ENCODE measurements at places on chromosomes 5 and 9.

DNA sequence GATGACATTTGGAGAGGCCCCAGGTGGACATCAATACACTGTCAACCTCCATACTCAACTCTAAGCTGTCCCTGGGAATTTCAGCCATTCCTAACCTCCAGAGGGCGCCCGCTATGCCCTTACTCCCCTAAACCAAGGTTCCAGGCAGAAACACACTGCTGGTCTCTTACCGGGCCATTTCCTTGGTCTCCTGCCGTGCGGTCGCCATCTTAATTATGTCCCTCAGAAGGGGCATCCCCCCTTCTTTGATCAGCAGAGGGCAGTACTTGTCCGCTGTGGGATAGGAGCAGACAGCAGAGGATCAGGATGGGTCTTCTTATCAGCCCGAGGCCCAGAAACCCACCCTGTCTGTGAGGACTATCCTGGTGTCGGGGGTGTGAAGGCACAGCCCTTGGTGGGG lies 9.3 kb upstream of the ZDHHC12 start:
- no peak for DNase-seq

DNA sequence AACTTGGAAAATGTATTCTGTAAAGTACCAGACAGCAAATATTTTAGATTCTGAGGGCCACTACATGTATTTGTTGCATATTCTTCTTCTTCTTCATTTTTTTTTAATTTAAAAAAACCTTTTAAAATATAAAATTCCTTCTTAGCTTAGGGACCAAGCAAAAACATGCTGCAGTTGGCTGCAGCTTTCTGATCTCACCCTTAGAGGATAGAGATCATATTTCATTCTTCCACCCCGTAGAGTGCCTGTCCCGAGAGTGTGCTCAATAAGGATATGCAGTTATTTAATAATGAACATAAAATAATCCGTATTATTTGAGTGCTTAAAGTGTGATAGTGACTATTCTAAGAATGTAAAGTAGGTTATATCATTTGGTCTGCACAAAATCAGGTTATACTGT lies 204.2 kb upstream of the CD180 start:
- no peak for DNase-seq

- DNase-seq, result no peak
These were observed 280.4 kb downstream of the PSAT1 start for GRCh38 chr9:78577156-78577906.

GRCh38 chr5:17024686-17025180 lies 88.6 kb upstream of the MYO10 start:
- DNase-seq, result no peak

DNA sequence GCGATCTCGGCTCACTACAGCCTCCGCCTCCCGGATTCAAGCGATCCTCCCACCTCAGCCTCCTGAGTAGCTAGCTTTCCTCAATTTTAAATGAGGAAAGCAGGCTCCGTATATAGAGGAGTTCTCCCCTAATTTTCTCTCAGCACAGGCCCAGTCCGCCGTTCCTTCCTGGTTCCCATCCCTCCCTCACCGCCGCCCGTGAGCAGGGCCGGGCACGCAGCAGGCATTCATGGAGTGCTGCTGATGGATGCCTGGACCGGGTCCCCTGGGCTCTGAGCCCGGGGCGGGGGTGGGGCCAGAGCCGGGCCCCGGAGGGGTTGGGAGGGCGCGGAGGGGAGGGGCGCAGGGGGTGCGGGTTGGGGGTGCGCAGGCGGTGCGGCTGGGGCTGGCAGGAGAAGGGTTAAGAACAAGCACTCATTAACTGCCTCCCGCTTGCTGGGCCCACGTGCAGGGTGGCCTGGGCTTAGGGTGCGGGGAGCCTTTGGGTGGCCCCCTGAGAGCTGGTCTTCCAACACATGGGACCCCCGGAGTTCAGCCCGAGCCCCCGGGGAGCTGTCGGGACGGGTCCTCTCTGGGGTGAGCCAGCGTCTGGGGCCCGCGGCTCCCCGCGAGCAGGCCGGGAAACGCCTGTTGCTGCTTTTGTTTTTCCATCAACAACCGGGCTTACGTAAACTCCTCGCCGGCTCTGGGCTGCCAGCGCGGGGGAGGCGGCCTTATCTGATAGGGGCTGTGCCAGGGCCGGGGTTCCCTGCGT lies 33.7 kb downstream of the LHX2 start:
- no peak for DNase-seq

DNA sequence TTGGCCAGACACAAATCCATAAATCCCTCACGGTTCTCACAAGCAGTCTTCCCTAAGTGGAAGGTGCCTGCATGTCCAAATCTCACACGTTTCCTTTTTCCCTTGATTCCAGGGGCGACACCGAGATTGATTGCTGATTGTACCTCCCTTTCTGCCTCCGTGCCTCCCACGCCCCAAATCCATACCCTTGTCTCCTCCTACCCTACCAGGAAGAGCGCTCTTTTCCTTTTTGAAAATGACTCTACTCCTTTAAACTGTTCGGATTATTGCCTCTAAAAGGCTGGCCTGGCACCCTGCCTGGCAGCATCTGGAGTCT lies 4.5 kb downstream of the STC2 start:
- no peak for DNase-seq

GRCh38 chr9:83235526-83235925 lies 172.6 kb upstream of the RASEF start:
- no peak for DNase-seq

GRCh38 chr5:74266836-74267235 lies 373.7 kb downstream of the ENC1 start:
- no peak for DNase-seq

GRCh38 chr9:121331549-121331948 lies 38.5 kb downstream of the STOM start:
- DNase-seq, result no peak

- DNase-seq, result no peak
These were observed 155.5 kb downstream of the APBA1 start for GRCh38 chr9:69516353-69517322.

GRCh38 chr5:104564530-104564929 lies 1001.9 kb upstream of the NUDT12 start:
- DNase-seq, result no peak

DNA sequence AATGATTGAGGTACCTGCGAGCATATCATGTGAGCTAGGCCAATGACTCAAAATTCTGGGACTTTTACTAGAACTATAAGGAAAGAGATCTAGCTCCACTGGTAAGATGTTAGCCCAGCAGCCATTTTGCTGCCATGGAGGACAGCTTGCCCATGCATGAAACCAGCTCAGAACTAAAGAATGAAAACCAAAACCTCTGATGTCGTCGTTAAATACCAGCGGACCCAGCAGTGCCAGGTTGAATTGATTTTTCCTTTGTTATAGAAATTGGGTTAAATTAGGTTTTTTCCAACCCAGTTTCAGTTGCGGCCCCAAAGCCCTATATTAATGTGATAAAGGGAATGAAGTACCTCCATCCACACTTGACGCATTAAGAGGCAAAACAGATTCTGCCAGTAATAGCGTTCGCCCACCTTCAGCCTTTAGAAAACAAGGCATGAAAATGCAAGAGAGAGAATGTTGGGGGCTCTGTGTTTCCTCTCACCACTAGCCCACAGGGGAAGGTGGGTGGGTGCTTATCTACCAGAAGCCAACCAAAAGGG lies 5.5 kb upstream of the ITK start:
- no peak for DNase-seq

DNA sequence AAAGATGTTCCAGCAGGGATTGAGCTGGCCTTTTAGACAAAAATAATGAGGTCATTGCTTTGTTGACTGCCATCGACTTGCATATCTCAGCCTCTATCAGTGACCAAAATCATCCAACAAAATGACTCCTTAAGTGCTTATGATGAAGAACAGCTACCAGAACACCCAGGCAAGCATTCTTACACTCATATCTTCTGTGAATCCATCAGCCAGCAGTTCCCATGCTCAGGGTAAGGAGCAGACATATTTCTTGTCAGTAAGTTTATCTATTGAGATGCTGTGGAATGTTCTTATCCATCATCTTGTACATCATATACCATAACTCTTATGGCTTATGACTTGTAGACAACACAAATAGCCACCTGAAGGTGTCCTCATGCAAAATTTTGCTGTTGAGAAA lies 20.2 kb upstream of the SPDL1 start:
- DNase-seq, result no peak

GRCh38 chr5:43412644-43413043 lies 453 bp upstream of the CCL28 start:
- no peak for DNase-seq

GRCh38 chr5:158198636-158199035 lies 339.7 kb upstream of the CLINT1 start:
- no peak for DNase-seq
